Fibroblast of villous mesenchyme (primary cell): ENCODE measurements at places on chromosomes 4 and X. TPM values are rescaled to one million over a fixed set of nuclear protein-coding genes. Genes with fewer than 3 reads are reported as not detected.

GRCh38 chr4:67668315-67668714, 32.6 kb downstream of the UBA6 start:
- no peak for DNase-seq

DNA sequence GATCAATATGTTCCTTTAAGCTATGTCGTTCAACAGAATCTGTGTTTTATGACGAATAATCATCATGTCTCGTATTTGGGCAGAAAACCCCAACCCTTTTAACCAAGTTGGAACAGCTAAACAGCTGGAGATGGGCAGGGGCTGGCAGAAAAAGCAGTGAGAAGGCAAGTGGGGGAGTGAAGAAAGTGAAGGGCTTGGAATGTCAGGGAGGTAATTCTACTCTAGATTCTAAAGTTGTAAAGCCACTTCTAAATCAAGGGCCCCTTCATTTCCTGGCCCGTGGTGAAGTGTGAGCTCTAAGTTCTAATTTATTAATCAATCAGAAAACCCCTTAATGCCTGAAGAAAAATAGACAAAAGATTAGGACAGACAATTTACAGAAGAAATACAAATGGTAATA, 20.4 kb downstream of the SASH3 start:
- DNase-seq, result no peak

DNA sequence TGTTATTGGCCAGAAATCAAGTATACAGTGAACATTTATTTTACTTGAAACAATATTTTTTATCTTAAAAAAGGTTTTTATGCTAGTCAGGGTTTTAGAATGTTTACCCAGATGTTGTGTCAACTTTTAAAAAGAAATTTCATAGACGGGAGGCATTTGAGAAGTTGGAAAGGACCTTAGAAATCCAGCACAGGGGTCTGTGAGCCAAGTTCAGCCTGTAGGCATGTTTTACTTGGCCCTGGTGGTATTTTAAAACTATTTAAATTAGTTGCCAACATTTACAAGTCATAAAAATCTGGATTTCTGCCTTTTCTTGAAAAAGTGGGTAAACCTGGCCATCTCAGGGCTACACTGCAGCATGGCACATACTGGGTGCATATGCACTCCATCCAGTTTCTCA, 25.5 kb upstream of the FHL1 start:
- DNase-seq, result no peak

- no peak for DNase-seq
Measured at GRCh38 chr4:55925241-55925640, 23.5 kb upstream of the CEP135 start.

MGARP gene
- total RNA-seq, result 41.2 and 106 TPM in 2 replicates

FAM50A gene
- 44.9 and 54.4 TPM in 2 replicates for total RNA-seq

GPC3 gene
- total RNA-seq, result 0.32 TPM in 1 of 2 replicates, not detected in the other
